ENCODE measurements at places on chromosomes 3 and 15.

DNA sequence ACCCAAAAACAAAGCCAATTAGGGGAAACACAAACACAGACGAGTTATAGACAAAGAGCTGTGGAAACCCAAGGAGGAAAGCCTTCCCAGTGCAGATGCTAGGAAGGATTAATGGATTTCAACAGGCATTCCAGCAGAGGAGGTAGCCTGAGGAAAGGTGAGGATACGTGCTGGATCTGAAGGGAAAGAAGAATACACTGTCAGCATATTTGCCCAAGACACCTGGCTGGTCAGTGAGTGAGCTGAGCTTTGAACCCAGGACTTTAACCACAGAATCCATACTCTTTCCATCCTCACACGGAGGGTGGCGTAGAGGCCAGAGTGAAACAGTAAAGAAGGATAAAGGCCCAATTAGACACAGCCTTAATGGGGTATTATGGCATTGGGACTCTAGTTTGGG lies 9.1 kb upstream of the BFSP2 start:
- no peak for DNase-seq

- DNase-seq: no peak
Observed at GRCh38 chr15:40743921-40744814, 10.9 kb downstream of the RMDN3 start.

GRCh38 chr3:52153389-52154096 lies 680 bp downstream of the POC1A start:
- DNase-seq: no peak

DNA sequence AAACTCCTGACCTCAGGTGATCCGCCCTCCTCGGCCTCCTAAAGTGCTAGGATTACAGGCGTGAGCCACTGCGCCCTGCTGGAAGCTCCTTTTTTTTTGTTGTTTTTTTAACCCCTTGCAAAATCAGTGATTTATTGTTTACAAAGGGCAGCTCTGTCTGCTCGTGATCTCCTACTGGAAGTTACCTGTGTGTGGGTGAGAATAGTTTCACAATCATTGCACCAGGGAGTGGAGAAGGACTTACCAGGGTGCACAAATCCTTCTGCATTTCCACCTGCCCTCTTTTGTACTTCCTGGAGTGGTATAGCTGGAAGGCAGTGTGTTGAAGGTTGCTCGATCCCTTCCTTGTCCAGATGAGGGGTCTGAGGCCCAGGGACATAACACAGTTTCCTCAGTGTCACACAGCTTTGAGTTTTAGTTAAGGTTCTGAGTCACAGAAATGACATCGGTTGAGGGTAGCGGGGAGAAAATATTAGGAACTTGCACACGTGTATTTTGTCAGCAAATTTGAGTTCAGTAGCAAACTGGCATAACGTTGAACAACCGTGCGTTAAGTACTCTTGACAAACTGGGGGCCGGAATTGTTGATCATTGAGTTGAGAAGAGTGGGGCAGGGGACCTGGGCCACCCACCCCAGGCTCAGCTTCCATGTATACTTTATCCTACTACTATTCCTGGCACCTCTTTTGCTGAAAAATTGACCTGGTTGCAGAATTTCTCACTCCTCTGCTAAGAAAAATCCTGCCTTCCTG lies 11.3 kb upstream of the TRAK1 start:
- no peak for DNase-seq

GRCh38 chr3:193593668-193594030 lies 641 bp downstream of the OPA1 start:
- DNase-seq: no peak

- DNase-seq: no peak
Observed at GRCh38 chr3:115330430-115330829, 183.3 kb upstream of the ZBTB20 start.

DNA sequence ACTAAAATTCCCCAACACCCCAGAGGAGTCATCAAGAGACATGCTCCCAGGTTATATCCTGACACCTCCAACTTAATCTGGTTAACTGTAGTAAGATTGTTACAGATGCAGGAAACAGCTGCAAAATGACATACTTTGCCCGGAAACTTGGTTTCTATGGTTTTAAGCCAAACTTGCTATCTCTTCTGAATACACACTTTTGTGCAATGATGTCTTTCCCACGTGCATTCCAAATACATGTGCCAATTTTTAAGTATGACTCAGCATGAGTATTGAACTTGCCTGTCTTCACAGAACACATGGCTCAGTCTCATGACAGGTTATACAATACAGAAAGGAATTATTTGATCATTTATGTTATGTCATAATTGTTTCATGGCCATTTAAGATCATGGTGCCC lies 207.0 kb upstream of the DCBLD2 start:
- peak; percentile 95 for DNase-seq

GRCh38 chr3:122365073-122365472 lies 18.0 kb downstream of the MIX23 start:
- no peak for DNase-seq

DNA sequence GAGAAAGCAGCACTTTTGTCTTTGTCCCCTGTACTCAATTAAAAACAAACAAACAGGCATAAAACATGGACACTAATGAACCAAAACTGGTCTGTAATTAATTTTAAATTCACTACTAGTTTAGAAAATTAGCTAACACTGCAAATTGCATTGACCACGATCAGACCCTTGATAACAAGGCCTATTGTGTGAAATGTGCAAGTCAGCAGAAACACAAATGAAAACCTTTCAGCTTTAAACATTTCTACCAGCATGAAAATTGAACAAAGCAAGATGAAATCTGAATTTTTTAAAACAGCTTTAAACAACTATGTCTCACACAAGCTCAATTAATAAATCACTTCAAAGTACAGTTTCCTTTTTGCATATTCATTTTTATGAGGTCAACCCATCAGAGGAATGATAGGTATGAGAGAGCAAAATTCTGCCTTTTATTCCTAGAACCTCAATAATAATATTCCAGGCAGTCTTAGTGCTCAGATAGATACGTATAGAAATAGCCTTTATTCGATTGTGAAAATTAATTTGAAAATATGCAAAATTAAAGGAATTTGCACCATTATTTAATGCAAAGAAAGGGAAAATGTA lies 27.0 kb upstream of the CHMP2B start:
- DNase-seq: no peak

DNA sequence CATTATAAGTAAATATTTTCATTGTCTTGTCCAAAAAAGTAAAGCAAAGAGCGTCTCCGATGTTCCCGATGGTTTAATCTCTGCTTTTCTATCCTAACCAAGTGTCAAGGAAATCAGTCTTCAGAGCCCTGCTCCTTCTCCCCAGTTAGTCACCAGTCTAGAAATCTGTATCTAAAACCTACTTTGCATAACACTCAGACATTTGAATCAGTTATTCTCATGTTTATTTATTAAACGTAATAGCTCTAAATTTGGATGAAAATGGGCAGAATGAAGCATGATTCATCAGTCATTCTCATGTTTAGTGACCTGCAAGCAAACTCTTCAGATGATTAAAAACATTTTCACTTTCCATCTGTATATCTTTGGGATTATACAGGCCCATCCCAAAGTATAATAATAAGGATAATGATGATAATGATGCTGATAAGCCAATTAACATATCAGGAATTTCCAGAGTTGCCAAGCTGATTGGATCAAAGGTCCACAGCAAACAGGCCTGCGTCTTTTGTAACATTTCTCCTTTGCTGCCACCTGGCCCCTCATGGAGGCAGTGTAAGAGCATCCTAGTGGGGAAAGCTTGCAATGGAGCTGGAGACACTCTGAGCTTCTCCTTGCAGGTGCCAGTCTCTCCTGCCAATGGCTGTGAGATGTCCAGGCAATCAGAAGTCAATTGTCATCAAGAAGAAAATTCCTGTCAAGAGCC lies 273.9 kb downstream of the IGSF11 start:
- DNase-seq: no peak

DNA sequence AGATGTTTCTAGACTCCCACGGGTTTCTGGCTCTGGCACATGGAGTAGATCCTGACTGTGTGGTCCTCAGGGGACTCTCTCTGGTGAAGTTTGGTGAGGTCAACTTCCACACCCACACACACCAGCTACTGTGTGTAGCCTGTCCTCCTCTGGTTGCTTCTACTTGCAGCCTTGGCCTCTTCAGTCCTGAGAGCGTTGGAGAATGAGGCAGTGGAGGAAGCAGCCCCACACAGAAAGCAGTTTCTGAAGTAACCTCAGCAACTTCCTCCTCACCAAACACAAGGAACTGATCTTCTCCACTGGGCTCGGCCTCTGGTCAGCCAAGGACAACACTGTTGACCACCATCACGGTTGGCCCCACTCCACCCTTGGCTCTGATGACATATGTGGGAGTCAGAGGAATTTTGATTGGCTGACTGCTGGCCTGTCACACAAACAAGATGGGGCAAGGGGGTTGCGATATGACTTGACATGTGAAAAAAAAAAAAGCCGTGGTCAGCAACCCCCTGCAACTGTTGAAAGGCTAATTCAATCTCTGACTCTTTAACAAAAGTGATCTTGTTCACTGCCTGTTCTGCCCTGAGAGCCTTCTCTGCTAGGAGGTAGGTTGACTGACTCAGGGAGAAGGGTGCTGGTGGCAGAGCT lies 19.6 kb downstream of the CD86 start:
- no peak for DNase-seq

DNA sequence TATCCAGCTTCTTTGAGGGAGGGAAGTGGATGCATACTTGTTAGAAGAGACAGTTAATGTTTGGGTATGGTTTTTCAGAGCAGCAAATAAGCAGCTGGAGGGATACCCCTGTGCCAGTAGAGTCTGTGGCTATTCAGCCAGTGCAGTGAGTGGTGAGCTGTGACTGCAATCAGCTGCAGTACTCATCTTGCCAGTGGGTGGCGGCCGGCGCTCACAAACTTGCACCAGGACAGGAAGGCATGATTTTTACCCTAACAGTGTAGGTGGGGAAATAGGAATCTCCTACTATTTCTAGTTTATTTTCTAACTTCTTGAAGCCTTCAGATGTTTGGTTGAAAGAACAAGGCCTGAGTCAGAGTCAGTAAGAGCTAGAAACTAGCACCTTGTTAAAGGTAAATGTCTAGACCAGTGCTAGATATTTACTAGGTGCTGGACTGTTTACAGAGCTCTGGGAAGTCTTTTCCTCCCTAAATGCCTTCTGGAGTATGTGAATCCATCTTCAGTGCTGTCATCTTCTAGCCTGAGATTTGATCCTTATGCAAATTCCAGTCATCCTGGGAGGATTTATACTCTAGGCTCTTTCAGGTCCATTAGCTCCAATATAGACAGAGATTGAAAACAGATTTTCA lies 23.6 kb downstream of the TIMP4 start:
- DNase-seq: no peak

GRCh38 chr3:83457551-83457950 lies 1501.2 kb upstream of the CADM2 start:
- DNase-seq: no peak

DNA sequence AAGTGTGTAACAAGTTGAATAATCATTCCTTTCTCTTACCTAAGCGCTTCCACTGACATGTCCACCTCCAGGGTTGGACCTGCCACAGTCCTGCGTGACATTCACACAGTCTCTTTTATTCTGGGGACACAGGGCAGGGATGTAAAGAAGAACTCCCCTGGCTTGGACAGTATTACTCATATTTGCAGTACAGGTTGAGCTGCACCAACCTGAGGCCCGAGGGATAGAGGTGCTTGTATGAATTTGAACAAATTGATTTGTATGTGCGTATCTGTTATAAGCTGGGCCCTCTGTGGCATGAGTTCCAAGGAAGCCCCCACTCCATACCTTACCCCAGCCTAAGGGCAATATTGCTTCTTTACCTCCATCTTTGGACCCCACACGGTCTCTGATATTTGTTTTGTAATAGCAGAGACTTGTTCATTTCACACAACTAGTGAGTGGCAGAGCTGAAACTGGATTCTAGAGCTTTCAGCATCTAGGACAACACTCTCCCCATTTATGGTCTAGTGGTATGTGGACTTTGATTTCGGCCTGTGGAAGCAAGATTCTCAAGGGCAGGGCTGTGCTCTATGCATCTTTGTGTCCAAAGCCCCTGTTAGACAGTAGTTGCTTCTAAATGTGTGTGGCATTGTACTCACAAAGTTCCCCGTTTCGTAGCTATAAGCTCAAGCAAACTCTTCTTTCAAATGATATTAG lies 39.2 kb downstream of the FAH start:
- no peak for DNase-seq

DNA sequence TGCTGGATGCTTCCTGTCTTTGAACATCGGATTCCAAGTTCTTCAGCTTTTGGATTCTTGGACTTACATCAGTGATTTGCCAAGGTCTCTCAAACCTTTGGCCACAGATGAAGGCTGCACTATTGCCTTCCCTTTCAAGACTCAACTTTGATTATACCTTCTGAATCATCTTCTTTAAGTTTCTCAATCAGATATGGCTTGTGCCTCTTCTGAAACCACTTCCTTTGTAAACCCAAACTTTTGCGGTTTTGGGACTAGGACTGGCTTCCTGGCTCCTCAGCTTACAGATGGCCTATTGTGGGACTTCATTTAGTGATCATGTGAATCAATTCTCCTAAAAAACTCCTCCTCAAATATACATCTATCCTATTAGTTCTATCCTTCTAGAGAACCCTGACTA lies 47.1 kb upstream of the CADPS start:
- DNase-seq: no peak

GRCh38 chr3:134260987-134261386 lies 10.3 kb upstream of the RYK start:
- DNase-seq: no peak

DNA sequence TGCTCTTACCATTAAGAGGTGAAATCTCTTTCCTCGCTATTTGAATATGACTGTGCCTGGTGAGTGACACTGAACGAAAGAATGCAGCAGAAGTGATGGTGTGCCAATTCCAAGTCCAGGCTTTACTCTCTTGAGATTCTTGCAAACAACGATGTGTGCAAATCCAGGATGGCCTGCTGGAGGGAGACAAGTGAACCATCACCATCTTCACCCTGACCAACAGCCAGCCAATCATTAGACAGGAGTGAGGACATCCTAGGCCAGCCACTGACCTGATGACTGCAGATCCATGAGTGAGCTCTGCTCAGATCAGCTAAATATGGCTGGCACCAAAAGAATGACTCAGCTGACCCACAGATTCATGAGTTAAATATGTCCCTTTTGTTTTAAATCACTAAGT lies 878.0 kb downstream of the PDCD6IP start:
- no peak for DNase-seq

- no peak for DNase-seq
Observed at GRCh38 chr3:170352936-170353335, 4.6 kb upstream of the SKIL start.

GRCh38 chr3:73448761-73449301 lies 175.9 kb downstream of the PDZRN3 start:
- no peak for DNase-seq

DNA sequence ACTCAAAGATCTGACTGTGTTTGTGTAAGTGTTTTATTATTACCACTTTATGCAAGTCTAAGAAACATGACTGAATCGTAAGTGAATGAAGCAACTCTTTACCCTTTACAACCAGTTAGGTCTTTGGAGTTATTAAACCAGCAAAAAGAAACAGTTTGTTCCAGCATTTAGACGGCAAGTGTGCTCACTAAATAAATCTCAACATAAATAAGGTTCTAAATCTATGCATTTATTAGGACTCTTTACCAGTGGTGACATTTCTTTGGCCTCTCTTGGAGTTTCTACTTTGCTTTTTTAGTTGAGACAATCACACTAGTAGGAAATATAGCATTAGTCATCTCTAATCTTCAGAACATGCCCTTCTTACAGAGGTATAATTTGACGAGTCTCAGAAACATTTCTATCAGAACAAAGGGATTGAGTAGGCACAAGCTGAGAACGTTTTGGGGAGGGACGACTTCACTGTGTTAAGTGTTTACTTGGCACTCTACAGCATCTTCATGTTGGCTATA lies 739.9 kb upstream of the NR2F2 start:
- no peak for DNase-seq
